Activated CD4-positive, CD25-positive, alpha-beta regulatory T cell treated with anti-CD3 and anti-CD28 coated beads, Interleukin-2, amount 50 U/mL, for 16 hours (primary cell): ENCODE measurements at places on chromosomes 3 and 15.

DNA sequence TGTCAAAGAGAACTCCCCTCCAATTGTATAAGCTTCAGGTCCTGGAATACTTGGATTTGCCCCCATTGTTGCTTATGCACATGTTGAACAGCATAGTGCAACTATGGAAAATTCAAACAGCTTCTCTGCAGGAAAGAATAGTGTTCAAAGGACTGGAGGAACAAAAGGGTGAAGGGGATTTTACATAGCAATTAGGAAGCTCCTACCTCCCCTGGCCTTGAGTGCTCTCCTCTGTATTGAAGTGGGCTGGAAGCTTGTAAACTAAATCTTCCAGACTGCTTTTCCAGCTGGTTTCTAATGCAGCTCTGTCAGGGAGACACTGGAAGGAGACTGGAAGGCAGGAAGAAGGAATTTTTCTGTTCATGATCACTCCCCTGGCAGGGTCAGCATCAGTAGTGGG, 7.2 kb upstream of the ELP6 start:
- DNase-seq = no peak

GRCh38 chr3:147705651-147706051, 296.5 kb downstream of the ZIC1 start:
- no peak for DNase-seq

- DNase-seq = no peak
Measured at GRCh38 chr15:71348597-71348996, 233.3 kb downstream of the THSD4 start.

GRCh38 chr3:107674371-107674770, 151.6 kb downstream of the BBX start:
- DNase-seq = no peak

DNA sequence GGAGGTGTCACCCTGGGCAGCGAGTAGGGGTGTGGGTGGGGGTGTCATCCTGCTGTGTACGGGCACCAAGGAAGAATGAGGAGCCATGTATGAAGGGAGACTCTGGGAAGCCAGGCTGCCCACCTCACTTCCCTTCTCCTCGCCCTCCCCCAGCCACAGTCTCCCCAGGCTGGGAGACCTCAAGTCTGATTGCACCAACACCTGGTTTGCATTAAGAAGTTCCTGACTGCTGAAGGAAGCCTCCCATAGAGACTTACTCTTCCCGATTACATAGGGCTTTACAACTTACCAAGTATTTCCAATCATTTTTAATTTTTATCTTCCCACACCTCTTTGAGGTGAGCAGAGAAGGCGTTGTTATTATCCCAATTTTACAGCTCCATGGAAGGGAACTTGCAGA, 29.5 kb upstream of the SMAD3 start:
- DNase-seq = no peak

DNA sequence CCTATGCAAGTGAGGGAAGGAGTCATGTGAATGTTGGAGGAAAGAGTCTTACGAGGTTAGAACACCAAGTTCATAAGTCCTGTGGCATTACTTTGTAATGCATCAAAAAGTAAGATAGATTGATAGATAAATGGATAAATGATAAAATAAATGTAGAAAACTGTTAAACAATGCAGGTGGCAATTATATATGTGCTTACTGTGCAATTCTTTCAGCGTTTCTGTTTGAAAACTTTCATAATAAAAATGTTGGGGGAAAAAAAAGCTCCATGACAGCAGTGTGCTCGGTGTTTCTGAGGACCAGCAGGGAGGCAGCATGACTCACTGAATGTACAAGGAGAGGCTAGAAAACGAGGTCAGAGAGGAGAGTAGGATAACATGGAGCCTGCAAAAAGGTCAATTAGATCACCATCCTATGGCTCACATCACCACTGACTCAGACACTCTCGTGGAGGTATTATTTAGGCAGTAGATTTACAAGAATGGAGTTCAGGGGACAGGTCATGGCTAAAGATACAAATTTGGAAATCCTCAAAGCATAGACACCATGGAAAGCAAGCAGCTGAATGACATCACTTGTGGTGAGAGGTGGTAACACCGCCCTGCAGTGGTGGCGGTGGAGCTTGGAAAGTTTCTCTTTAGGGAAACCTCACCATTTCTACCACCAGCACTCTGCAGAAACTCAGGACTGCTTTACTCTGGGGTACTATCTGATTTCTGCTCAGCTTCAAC, 219.8 kb downstream of the CTNNB1 start:
- no peak for DNase-seq

GRCh38 chr3:32376115-32376514, 15.5 kb upstream of the CMTM7 start:
- DNase-seq = no peak

- no peak for DNase-seq
Measured at GRCh38 chr3:172376402-172376801, 71.9 kb downstream of the GHSR start.

DNA sequence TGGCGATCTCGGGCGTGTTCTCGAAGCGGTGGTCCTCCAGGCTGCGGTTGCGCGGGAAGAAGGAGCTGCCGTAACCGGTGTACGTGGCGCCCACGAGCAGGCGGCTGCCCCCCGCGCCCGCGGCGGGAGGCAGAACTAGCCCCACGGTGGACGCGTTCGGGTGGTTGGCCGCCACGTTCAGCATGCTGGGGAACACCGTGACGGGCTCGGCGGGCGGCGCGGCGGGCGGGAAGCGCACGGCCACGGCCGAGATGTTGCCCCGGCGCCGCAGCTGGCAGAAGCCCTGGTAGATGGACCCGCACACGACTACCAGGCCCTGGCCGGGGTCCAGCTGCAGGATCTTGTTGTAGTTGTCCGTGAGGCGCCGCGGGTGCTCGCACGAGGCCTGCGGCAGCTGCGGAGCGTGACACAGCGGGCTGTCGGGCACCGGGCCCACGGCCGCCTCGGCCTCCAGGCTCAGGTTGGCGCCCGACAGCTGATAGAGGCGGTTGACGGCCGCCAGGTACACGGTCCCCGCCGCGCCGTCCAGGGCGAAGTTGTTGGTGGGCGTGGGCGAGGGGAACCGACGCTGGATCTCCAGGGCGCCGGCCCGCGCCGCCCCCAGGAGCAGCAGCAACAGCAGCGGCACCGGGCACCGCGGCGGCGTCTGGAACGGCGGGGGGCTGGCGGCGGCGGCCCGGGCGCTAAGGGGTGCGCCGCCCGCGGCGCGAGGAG, 397 bp downstream of the PLXND1 start:
- no peak for DNase-seq

GRCh38 chr15:70120958-70121623, 23.4 kb upstream of the TLE3 start:
- DNase-seq = no peak

DNA sequence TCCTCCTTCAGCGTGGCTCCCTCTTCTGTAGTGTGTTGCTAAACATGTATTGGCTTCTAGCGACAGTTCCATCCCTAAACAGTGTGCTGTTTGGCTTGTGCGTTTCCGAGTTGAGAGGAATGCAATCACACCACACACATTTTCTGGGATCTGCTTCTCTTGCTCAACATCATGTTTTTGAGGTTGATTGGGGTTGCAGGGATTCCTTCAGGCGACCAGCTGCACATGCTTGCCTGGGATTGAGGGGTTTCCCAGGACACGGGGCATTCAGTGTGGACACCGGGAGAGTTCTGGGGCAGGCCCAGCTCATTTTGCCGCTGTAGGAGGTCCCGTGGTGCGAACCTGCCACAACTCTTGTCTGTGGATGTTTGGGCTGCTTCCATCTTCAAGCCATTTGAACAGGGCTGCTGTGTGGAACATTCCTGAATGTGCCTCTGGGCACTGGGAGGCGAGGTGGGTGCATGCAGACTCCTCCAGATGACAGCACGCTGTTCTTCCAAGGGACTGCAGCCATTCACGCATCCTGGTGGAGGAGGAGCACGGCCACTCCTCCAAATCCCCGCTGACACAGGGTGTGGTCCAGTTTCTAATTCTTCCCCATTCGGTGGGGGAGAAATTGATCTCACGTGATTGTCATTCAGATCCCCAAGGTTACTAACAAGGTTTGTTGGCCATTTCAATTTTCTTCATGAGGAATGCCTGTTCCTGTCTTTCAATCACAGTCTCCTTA, 82.8 kb downstream of the PLXNA1 start:
- no peak for DNase-seq

GRCh38 chr3:29293421-29293820, 12.6 kb downstream of the RBMS3 start:
- no peak for DNase-seq

DNA sequence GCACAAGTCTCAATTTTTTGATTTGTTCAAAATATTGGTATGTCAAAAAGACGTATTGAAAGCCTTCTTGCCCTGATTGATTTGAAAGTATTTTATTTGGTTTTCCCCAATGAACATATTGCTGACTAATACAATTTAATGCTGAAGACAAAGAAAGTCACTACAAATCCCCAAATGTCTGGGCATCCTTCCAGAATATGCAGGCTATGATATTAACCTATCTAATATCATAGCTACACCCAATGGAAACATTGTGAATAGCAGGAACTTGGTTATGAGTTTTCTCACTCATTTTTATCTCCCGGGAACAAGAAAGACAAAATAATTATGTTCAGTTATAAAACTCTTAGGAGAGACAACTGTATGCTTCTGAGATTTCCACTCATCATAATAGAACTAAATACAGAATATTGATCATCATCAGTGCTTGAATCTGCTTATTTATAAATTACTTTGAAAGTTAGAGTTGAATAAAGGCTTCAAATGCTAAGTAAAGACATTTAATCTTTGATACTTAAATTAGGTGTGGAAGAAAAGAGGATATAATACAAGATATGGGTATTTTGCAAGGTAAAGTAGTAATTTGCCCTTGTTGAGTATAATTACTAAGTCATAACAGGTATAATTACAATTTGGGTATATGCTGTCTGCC, 483.9 kb downstream of the RBMS3 start:
- no peak for DNase-seq

DNA sequence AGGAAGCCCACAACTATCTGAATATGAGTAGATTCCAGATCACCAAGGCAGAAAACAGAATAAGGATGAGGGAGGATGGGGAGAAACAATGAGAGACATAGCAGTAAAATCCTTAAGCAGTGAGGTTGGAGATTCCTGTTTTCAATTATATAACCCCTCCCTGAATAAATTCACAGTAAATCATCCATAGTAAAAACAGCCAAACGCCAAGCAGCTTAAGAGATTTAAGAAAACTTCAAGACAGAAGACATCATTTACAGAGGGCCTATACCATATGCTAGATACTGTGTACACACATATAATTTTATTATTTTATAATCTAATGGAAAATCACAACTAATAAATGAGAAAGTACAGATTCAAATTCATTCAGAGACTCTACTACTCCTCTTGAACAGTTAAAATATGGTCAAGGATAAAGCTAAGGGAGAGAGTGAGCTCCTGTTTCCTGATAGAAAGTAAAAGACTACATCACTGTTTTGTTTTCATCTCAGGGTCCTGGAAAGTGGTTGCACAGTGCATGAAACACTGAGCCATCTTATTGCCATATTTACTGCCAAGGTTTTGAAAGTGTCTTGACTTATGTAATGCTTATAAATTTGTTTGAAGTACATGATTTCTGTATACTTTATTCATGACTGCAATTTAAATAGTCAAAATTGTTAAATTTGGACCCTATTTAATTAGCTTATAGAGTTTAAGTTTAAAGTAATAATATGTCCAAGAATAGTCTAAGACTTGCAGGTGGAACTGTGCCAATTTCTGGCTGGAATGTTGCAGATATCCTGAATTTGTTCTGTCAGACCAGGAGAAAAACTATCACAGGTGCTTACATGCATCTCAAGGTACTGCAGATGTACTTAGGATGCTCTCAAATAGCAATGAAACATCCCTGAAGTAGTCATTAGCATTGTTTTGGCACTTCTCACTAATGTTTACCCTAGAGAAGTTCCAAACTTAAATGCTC, 141.4 kb downstream of the TBL1XR1 start:
- no peak for DNase-seq

- no peak for DNase-seq
Measured at GRCh38 chr15:45801543-45801942, 166.7 kb downstream of the SQOR start.

DNA sequence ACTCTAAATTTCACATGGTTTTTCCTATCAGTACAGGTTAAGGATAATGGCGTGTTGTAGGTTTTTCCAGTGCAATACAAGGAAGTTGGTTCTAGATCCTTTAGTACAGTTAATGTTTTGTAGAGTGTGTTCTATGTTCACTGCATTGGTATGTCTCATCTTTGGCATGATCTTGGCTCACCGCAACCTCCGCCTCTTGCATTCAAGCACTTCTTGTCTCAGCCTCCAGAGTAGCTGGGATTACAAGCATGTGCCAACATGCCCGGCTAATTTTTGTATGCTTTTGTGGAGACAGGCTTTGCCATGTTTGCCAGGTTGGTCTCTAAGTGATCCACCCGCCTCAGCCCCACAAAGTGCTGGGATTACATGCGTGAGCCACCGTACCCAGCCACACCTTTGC, 30.4 kb downstream of the SNRPN start:
- no peak for DNase-seq

- DNase-seq = no peak
Measured at GRCh38 chr3:167876620-167877281, 141.2 kb downstream of the SERPINI1 start.

DNA sequence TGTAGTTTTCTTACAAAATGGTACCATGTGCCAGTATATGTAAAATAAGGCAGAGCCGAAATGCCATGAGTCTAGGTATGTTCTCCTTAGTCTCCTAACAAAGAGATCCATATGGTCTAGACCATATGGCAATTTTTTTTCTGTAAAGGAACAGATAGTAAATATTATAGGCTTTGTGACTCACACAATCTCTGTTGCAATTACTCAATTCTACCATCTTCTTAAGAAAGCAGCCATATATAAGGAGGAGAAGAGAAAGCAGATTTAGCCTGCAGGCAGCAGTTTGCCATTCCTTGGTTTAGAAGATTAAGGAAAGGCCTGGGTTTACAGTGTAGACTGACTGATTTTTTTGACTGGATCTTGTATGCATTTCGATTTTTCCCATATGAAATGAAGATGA, 16.3 kb upstream of the BBX start:
- no peak for DNase-seq

DNA sequence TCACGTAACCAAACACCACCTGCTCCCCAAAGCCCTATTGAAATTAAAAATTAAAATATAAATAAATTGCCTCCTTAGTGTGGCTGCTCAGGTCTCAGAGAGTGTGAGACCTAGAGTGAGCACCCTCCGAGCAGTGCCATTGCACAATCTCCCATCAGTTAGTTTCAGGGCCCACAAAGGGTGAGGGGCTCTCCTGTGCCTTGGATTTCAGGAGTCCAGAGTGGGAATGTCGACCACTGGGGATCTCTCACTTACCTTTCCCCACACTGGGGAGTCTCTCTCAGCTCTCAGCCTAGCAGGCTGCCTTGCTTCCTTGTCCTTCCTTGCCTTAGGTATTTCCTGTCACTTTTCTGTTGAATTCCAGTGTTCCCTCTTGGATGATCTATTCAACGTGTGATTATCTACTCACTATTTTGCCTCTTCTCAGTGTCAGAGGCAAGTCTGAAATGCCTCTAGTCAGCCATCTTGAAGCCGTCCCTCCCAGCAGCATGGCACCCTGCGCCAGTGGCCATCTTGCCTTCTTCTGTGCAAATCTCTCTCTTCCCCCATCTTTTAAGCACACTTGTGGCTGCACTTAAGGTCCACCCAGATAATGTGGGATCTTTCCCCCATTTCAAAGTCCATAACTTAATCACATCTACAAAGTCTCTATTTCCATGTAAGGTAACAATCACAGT, 119.3 kb downstream of the LRRK1 start:
- DNase-seq = no peak

- DNase-seq = no peak
Measured at GRCh38 chr3:179961703-179962078, 75.0 kb downstream of the PEX5L start.
